ENCODE measurements at places on chromosomes 3 and 15. TPM values are rescaled to one million over a fixed set of nuclear protein-coding genes. Genes with fewer than 3 reads are reported as not detected.

STRIT1 gene
- total RNA-seq, result not detected

GRCh38 chr3:115518100-115518852 lies 105.0 kb upstream of the GAP43 start:
- DNase-seq, result no peak

GRCh38 chr3:149487598-149488197 lies 13.2 kb downstream of the TM4SF4 start:
- no peak for DNase-seq

DNA sequence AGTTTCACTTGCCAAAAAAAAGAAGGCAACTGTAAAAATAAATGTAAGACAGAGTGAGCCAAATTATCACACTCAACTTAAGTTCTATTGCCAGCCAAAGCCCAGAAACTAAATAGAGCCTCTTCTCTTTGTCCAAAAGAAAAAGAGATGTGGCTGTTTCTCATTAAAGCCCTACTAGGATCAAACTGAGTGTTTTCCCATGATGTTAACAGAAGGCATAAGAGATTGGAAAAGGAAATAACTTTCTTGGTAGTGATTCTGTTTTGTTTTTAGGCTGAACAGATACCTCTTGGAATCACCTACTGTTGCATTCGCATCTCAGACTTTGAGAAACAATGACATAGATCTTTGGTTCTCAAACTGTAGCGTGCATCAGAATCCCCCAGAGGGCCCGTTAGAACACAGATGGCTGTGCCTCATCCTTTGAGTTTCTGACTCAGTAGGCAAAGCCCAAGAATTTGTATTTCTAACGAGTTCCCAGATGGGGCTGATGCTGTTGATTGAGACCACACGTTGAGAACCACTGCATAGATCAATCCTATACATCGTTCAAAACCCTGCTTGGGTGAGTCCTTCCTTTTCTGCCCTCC lies 42.5 kb upstream of the SRGAP3 start:
- DNase-seq, result no peak

DNA sequence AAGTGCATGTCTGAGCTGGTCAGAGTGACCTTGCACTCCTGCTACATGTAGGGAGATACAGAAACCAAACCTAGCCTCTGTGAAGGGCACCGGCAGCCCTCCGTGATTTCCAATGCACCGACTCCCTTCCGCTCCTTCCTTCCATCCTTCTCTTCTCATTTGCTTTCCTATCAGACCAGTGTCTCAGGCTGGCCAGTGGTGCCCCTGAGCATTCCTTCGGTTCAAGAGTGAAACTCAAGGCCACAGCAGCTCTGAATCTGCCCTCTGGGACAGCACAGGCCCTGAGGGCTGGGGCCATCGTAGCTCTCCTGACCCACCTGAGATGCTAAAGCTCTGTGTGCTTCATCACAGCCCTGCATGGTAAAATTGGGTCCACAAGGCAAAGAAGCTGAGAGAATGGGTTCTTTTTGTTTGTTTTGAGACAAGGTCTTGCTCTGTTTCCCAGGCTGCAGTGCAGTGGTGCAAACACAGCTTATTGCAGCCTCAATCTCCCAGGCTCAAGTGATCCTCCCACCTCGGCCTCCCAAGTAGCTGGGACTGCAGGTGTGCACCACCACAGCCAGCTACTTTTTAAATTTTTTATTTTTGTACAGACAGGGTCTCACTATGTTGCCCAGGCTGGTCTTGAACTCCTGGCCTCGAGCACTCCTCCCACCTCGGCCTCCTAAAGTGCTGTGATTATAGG lies 2.3 kb upstream of the BMF start:
- DNase-seq, result no peak

GRCh38 chr3:37906734-37907282 lies 45.1 kb downstream of the CTDSPL start:
- no peak for DNase-seq

DNA sequence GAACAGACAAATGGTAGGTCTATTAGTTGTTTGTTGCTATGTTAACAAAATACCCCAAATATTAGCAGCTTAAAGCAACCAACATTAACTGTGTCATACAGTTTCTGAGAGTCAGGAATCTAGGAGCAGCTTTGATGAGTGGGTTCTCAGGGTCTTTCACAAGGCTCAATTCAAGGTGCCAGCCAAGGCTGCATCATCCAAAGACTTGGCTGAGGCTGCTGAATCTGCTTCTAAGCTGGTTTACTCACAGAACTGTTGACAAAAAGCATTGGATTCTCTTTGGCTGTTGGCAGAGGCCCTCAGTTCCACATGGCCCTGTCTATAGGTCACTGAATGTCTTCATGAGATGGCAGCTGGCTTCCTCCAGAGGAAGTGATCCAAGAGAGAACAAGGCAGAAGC lies 40.3 kb upstream of the TSC22D2 start:
- no peak for DNase-seq

DNA sequence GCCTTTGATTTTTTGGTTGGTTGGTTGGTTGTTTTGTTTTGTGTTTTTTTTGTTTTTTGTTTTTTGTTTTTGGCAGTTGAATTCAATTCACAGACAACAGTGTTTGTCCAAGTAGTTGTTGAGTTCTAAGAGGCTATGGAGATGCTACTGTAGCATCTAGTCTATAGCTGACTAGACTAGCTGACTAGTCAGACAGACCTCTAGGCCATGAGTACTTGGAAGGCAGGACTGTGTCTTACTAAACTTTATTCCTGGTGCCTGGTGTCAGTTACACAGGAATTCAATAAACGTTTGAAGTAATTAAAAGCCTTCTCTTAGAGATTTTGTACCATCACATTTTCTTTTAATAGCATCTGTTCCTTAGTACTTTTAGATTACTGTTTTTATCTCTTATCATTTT lies 35.7 kb downstream of the RNF13 start:
- no peak for DNase-seq

- DNase-seq, result peak; percentile 39
These were observed 869 bp downstream of the ACSBG1 start for GRCh38 chr15:78233496-78233895.

LHFPL4 gene
- 0.36 TPM for total RNA-seq

SEMA3G gene
- 5.4 TPM for total RNA-seq

- no peak for DNase-seq
These were observed 33.7 kb downstream of the FLNB start for GRCh38 chr3:58041826-58042324.

GRCh38 chr3:151501171-151501922 lies 40.5 kb upstream of the IGSF10 start:
- DNase-seq, result no peak

C2CD4A gene
- 0.27 TPM for total RNA-seq

CHRNA7 gene
- 0.54 TPM for total RNA-seq

GRCh38 chr3:47001731-47002170 lies 22.3 kb downstream of the NBEAL2 start:
- DNase-seq, result peak; percentile 49

GRCh38 chr3:185353823-185354614 lies 8.9 kb upstream of the MAP3K13 start:
- peak; percentile 72 for DNase-seq

DNA sequence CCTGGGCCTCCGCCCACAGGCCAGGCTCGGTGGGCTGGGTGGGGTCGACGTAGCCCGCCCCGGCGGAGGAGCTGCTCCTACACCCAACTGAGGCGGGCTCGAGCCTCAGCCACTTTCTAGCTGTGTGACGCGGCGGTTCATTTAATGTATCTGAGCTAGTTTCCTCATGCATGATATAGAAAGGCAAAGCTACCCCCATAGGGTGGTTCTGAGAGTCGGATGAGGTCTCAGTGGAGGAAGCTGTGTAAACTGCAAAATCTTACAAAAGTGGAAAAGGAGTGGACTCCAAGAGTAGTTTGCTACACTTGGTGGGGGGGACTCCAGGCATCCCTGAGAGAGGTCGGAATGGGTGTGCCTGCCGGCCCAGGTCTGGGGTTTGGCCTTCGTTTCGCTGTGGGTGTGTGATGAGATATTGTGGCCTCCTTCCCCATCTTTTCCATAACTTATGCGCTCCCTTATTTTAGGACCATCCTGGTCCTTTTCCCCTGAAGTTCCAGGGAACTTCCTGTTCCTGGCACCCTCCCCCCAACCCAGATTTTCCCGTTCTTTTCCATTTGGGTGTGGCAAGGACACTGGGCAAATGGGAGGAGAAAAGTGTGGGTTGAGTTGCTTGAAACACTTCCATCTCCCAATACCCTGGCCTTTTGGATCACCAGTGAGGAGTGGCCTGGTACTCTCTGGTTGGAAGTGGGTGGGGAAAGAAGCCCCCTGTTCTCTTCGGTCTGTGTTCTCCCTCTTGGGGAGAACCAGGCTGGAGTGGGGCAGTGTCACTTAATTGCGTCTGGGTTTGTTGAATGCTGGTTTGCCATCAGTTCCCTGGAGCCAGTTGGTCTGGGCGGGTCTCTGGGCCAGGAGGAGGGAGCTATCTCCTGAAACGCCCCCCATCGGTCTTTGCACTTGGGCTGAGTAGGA lies 1.1 kb downstream of the PDIA5 start:
- DNase-seq, result no peak

GRCh38 chr15:35852818-35853624 lies 307.1 kb upstream of the DPH6 start:
- no peak for DNase-seq

- no peak for DNase-seq
These were observed 47.3 kb upstream of the PGPEP1L start for GRCh38 chr15:99054892-99055291.

ZIC4 gene
- not detected for total RNA-seq

- DNase-seq, result no peak
These were observed 221.7 kb upstream of the TLE3 start for GRCh38 chr15:70319466-70319865.

TXNRD3 gene
- 13.6 TPM for total RNA-seq

GRCh38 chr15:100897221-100898151 lies 17.9 kb downstream of the ALDH1A3 start:
- no peak for DNase-seq

DNA sequence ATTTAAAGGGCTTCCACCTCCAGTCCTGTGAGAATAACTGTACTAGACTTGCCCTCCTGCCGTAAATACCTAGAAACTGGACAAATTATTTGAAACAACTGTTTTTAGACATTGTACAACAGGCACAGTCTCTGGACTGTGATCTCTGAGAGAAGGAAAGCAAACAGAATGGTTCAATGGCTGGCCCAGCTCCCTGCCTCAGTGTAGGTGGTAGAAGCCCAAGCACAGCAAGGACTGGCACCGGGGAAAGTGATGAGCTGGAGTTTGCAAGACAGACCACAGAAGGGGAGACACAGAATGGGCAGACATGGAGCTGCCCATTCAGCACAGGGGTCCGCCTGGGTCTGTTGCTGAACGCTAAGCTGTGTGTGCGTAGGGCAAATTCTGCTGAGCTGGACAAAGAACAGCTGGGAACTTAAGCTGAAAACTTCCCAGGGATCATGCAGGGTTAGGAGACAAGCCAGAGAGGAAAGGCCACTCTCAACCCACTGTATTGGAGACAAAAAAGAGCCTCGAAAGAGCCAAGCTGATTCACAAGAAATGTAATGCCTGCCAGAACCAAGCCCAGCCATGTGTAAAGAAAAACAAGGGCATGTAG lies 52.6 kb upstream of the SEC61A1 start:
- no peak for DNase-seq

TCAIM gene
- total RNA-seq, result 37.2 TPM

C3orf80 gene
- total RNA-seq, result 5.8 TPM

A4GNT gene
- total RNA-seq, result not detected

DAZL gene
- total RNA-seq, result 0.41 TPM

DNA sequence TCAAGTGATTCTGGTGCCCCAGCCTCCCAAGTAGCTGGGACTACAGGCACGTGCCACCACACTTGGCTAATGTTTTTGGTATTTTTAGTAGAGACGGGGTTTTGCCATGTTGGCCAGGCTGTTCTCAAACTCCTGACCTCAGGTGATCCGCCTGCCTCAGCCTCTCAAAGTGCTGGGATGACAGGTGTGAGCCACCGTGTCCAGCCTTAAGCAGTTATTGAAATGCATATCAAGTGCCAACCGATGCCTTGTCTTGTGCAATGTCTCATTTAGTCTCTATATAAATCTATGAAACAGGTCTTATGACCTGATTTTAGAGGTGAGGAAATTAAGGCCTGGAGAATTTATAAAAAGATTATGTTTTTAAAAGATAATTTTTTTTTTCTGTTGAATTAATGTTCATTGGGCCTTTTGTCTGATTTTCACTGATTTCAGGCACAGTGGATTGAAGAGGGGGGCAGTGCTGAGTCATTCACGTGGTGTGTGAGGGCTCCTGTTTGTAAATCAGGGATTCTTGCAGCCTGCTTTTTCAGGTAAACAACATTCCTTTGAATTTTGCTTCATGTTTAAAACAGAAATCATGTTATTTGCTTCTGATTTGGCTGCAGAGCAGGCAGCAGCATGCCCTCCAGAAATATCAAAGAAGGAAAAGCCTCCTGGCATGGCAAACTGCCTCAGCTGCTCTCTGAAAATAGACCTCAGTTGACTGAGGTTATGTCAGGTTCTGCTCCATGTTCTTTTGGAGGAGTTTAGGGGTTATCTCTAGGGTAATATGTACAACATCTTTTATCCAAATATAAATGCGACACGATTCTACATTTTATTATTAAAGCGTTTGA lies 407.0 kb upstream of the RGMA start:
- DNase-seq, result no peak

PDCD7 gene
- 20.4 TPM for total RNA-seq

CFAP100 gene
- not detected for total RNA-seq
